ENCODE measurements at places on chromosomes 2 and 18.

DNA sequence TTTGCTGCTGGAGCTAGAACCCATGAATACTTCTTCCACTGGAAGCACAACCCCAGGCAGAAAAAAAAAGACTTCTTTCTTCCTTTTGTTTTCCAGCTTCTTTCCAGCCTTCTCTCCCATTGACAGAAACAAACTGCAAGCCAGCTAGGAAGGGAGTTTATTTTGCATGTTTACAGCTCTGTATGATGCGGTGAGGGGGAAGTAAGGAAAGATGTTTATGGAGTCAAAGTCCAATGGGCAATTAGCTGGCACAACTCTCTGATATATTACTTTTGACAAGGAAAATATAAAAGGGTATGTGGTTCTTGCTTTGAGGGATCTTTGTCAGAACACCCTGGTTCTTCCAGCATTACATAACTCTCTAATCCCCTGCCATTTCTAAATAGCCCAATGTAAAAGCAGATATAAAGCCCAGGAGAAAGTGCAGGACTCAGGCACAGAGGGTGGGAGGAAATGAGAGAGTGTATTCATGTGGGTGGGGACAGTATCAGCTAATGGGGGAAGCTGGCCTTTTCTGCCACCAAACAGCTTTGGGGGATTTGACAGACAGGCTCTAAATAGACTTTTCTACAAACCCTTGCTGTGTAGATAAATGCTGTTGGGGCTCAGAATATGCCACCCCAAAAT lies 9.3 kb upstream of the NMS start:
- DNase-seq: no peak

DNA sequence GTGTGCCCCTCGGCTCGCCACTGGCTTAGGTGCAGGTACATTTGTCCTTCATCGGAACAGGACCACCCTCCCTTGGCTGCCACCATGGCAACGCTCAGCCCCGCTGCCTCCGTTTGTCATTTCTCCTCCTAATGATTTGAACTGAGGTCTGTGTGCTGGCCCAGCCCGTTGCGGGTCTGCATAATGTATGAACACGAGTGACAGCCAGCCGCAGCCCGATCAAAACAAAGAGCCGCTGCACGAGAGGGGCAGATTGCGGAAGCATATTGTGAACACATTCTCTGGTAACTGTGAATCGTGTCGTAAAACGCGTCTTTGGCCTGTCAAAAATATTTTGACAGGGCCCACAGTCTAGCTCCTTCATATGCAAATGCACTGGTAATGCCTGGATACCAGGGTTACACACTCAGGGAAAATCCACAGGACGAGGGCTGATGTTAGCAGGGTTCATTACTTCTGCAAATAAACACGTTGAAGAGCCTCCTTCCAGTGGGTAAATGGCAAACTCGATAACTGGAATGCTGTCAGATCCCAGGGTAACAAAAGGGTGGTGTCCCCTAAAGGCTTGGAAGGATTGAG lies 137.0 kb downstream of the AGAP1 start:
- DNase-seq: no peak

GRCh38 chr2:59390581-59390980 lies 1149.5 kb upstream of the FANCL start:
- no peak for DNase-seq

DNA sequence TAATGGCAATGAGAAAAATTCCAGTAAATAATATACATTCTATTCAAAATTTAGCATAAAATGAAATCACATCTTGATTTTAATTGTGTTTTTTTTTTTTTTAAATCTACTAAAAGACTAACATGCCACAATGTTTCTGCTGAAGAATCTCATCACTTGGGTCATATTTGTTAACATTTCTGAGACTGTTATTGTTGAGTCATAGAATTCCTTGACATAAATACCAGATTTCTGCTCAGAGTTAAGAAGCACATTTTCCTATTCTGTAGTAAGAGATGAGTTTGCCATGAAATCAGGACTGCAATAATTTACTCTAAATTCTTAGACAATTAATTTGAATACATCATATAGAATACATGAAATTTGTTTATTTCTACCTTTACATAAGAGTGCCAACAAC lies 154.9 kb upstream of the KYNU start:
- no peak for DNase-seq

GRCh38 chr2:143505542-143505941 lies 376.3 kb downstream of the ARHGAP15 start:
- no peak for DNase-seq

DNA sequence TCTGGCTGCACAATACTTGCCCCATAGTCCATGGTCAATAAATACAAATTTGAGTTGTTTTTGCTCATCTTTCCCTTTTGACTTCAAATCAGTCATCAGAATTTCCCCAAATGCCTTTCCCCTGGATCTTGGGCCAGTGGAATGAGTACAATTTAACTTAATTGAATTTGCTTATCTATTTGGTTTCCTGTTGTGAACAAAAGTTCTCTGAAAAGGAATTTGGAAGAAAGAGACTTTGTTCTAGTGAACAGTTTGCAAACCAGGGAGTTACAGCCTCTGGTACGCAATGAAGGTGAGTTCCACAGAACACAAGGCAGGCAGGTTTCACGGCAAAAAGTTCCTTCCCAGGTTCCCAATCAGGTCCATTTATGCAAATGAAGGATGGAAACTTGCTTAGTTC lies 1.2 kb upstream of the UGT1A1 start:
- no peak for DNase-seq

DNA sequence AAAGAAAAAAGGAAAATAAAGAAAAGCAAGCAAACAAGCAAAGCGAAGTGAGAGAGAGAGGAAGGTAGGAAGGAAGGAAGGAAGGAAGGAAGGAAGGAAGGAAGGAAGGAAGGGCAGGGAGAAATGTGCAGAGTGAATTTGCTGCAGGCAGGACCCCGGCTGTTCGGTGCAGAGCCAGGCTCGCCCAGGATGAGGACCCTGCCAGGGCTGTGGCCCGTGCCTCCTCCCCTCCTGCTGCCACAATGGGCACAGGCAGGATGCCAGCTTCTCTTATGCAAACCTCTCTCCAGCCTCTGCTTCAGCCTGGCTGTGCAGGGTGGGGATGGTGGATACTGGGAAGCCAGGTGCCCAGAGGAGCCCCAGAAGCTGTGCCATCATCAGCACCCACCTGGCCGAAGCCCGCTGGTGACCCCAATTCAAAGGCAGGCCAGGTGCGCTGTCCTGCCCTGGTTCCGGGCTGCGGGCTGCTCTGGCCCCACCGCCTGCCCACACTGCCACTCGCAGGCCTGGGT lies 3.2 kb downstream of the GPR17 start:
- no peak for DNase-seq

GRCh38 chr2:28527196-28527595 lies 31.3 kb downstream of the PLB1 start:
- DNase-seq: no peak

DNA sequence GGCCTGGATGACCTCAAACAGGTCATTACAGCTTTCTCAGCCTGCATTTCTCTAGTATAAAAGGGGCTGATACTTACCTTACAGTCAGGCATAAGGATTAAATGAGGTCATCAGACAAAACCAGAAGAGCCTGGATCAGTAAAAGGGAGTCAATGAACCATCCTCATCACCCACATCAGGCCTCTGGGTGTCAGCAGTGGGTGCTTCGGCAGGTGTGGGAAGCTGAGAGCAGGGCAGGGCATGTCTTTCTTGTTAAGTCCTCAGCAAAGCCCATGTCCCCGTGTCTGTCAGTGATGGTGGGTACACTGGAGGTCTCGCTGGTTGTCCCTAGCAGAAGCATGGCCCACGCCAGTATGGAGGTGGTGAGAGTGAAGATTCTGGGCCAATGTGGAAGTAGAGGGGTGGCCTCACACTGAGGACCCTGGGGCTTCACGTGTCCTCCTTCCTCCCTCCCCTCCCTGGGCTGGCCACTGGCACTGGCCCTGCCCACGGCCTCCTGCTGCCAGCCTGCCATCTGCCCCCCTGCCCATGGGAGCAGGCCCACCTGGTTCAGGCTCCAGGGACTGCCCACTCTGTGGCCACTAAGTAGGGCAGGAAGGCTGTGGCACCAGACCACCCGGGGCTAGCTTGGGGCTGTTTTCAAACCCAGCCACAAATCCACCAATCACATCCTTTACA lies 4.4 kb downstream of the ADRA2B start:
- DNase-seq: no peak

DNA sequence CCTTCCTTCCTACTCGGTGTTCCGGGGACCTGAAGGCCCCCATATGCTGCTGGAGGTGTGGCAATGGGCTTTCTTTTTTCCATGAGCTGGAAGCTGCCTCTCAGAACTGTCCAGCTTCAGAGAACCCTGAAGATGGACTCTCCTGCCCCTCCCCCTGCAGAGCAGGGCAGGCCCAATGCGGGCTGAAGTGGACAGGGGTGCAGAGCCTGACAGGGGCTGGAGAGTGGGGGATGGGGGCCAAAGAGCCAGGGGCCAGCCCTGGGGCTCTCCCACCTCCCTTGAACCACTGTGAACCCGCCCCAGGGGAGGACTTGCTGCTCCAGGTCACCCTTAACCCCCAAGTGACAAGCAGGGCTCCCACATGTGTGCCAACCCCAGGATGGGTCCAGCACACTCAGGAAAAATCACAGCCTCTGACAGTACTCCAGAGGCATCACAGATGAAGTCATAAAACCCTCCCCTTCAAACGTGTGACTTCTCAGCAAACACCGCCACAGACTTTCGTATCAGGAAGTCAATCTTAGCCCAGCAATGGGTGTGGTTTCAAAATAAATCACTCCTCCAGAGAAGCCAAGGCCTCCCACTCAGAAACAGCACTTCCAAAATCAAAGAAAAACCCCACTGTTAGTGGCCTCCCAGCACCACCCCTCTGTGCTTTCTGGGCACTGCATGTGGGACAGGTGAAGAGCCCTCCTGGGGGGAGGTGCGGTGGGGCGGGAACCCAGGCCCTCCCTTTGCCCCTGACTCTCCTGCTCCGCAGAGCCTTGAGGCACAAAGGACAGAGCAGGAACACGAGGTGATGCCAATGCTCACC lies 135.8 kb downstream of the HDAC4 start:
- peak; percentile 48 for DNase-seq

- DNase-seq: no peak
Observed at GRCh38 chr2:26887151-26887550, 39.2 kb downstream of the DPYSL5 start.

GRCh38 chr2:128549646-128550260 lies 231.1 kb upstream of the HS6ST1 start:
- DNase-seq: no peak

- DNase-seq: no peak
Observed at GRCh38 chr18:44883671-44884070, 203.0 kb downstream of the SETBP1 start.

GRCh38 chr18:39453882-39454281 lies 1888.3 kb upstream of the CELF4 start:
- no peak for DNase-seq

- DNase-seq: no peak
Observed at GRCh38 chr2:33897741-33898140, 298.6 kb upstream of the FAM98A start.

- no peak for DNase-seq
Observed at GRCh38 chr2:174908284-174908683, 96.9 kb downstream of the CHN1 start.

- no peak for DNase-seq
Observed at GRCh38 chr2:47060652-47061170, 94.4 kb downstream of the STPG4 start.

GRCh38 chr2:113119111-113119510 lies 8.3 kb upstream of the IL1RN start:
- DNase-seq: no peak

GRCh38 chr2:222034058-222034457 lies 264.7 kb downstream of the PAX3 start:
- no peak for DNase-seq

DNA sequence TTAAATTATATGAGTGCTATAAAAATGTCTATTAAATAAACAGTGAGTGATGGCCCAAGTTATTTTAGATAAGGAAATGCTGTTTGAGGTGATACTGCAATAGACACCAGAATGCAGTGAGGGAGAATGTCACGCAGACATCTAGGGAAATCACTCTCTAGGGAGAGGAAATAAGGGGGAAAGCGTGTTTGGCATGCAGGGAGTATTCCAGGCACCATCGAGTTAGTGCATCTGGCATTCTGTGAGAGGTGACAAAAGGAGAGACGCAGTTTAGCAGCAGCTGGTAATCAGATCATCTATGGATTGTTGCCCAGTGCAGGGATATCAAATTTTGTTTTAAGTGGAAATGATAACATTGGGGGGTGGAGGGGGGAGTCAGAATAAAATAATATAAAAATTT lies 175.4 kb upstream of the NETO1 start:
- DNase-seq: no peak
